IPS DF 19.7 (cell line): ENCODE measurements at places on chromosomes 4 and X.

- no peak for DNase-seq
These were observed 62.0 kb downstream of the MAOA start for GRCh38 chrX:43718081-43718480.

DNA sequence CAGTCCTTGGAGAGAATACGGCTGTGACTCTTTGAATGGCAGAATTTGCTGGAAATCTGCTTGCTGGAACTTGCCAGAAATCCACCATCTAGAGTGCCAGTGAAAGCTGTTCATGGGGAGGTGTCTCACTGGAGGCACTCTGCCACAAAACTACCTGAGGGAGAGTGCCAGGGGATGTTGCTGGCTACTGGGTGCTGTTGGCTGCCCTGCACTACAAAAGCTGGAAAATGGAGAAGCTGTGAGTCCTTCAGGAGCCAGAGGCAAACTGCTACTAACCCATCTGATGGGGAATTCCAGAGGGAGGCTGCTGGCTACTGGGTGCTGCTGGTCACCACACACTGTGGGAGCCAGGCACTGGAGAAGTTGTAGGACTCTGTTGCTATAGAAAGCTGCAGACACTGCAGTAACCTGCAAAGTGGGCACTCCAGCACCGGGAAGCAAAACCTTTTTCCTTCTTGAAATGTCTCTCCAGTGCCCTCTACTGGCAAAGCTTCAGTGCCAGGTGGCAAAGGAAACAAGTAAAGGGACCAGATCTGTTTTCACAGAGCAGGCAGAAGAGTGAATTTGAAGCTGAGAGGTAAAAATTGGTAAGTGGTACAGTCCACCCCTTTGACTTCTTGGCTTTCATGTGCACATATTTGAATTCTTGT is 47.8 kb upstream of the HSD17B10 start:
- peak; percentile 45 for DNase-seq

- DNase-seq = no peak
These were observed 53.1 kb downstream of the ETNPPL start for GRCh38 chr4:108709722-108710121.

DNA sequence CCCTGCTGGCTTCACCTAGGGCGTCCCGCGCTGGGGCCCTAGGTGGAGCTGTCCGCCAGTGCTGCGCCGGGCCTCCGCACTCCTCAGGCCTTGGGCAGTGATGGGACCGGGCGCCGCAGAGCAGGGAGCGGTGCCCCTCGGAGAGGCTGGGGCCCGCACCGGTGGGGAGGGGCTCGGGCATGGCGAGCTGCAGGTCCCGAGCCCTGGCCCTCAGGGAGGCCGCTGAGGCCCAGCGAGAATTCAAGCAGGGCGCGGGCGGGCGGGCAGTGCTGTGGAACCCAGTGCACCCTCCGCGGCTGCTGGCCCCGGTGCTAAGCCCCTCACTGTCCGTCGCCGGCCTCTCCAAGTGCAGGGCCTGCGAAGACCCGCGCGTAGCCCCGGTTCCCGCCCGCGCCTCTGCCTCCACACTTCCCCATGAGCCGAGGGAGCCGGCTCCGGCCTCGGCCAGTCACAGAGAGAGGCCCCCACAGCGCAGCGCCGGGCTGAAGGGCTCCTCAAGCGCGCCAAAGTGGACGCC is 565.1 kb upstream of the NDST4 start:
- no peak for DNase-seq

GRCh38 chrX:140110081-140110650 is 144.8 kb upstream of the CXorf66 start:
- no peak for DNase-seq

DNA sequence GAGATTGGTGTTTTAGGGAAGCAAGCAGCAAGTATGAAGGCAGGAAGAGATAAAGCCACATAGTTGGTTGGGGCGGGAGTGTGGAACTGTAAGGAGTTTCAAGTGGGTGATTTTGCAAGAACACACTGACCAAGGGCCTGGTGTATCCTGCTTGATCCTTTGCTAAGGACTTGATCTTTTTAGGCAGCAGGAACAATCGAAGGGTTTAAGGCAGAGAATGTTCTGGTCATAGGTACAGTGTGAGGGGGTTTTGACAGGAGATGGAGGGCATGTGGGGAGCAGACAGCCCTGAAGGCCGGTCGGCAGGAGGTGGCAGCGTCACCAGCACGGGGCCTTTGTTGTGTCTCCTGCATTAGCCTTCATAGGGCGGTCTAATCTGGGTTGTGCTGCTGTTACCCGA is 54.7 kb downstream of the FAM193A start:
- DNase-seq = no peak

- no peak for DNase-seq
These were observed 112.9 kb downstream of the KCNIP4 start for GRCh38 chr4:21835712-21836111.

DNA sequence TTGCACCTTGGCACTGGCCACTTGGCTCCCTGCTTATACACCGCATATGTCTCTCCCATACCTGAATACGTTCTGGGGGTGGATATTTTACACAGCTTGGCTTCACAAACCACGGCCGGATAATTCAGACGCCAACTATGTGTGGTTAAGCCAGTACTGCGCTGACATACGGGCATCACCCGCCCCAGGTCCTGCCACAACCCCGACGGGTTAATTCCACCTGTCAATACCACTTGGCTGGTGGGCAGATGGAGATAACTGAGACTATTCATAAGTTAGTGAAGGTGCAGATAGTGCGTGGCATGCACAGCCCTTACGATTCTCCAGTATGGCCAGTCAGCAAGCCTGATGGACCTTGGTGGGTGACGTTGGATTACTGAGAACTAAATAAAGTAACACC is 696.3 kb upstream of the AGA start:
- no peak for DNase-seq

DNA sequence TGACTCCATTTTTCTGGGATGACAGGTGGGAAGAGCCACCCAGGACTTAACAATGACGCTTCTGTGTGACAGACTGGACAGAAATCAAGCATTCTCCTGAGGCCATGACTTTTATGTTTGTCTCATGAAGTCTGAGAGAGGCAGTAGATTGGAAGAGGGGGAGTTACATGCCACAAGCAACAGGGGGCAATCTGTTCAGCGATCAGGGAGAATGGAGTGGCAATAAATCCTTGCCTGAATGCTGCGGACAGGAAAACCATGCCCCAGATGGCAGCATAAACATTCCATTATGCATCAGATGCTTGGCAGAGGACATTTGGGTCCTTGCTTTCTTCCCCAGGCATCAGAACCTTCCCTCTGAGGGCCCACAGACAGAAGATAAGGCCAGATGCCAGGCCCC is 312.4 kb upstream of the DIPK2B start:
- no peak for DNase-seq

DNA sequence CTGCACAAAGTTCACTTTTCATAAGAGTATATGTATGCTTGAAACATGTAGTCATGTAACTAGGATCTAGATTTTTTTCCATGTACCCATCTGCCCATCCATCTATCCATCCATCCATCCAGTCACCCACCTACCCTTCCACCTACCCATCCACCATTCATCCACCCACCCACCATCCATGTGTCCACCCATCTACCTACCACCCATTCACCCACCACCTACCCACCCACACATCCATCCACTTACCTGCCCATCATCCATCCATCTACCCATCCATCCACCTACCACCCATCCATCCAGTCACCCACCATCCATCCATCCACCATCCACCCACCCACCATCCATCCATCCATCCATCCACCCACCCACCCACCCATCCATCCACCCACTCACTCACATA is 121.8 kb upstream of the PSAPL1 start:
- DNase-seq = no peak

DNA sequence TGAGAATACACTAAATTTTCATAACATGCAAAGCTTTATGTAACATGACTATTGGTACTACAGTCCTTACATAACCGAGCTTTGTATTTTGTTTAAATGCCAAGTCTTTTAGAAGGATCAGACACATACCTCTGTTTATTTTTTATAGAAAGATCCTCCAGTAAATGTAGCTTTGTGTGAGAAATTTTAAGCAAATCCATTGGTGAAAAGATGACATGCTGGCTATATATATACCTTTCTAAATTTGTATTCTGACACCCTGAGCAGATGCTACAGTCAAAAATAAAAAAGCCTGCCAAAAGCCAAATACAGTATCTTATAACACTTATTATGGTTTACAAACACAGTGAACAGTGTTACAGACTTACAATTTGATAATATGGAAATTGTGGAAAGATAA is at the start of gene YIPF7:
YIPF7 (minus strand) TSS at position 201 of the 400 bp plus-strand sequence. CDS start 1,525 bp downstream, outside the sequence.
- no peak for DNase-seq

DNA sequence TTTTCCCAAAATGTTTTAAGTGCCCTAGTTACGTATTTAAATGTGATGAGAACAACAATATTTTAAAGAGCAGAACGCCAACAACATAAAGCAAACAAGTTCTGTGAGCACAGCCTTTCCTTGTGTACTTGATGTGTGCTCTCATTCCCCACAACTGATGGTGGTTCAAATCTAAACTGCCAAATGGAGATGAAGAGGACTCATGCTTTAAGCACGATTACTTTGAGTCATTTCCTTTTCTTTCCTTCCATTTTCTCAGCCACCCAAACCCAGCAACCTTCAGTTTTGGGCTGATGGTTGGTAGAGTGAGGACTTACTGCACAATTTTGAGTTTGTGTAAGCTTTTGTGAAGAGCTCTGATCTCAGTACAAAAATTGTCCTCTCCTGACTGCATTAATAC is 1.7 kb downstream of the NSD2 start:
- DNase-seq = no peak

DNA sequence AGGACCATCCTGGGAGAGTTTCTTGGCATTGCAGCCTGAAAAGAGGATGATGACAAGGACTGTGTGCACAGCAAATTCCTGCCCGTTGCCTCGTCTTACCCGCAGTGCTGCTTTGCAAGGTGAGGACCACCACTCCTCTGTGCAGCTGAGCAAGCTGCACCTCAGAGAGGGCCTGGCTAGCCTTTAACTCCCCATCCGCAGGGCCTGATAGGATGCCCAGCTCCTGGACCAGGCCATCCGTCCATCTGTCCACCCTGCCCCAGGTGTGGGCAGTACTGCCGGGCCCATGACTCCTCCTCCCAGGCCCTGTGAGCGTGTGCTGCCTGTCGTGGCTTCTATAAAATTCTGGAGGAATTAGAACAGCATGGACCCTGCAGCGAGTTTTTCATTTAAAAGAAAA is 43.9 kb upstream of the PPP2R2C start:
- no peak for DNase-seq

GRCh38 chrX:7132335-7133049 is 15.0 kb upstream of the STS start:
- DNase-seq = no peak

DNA sequence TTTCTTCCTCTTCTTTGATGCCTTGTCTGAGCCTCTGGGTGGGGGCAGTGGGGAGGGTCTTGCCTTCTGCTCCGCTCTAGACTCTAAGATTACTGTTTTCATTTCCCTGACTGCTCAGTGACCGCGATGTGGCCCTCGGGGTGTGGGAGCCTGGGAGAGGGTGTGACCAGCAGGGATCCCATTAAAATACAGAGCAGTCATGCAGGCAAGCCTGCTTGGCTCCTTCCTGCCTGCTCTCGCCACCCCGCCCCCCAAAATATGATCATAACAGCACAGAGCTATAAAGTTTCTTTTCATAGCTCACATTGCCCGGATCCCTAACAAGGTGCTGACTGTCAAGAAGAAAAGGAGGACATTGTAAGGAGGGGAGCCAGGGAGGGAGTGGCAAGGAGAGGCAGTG is 332.9 kb downstream of the RAB28 start:
- DNase-seq = no peak

- no peak for DNase-seq
These were observed 67.3 kb downstream of the SLC34A2 start for GRCh38 chr4:25722964-25723363.

GRCh38 chrX:143669395-143669794 is 33.5 kb upstream of the SLITRK4 start:
- DNase-seq = no peak

- DNase-seq = no peak
These were observed 102.5 kb downstream of the SH3RF1 start for GRCh38 chr4:169167957-169168858.

DNA sequence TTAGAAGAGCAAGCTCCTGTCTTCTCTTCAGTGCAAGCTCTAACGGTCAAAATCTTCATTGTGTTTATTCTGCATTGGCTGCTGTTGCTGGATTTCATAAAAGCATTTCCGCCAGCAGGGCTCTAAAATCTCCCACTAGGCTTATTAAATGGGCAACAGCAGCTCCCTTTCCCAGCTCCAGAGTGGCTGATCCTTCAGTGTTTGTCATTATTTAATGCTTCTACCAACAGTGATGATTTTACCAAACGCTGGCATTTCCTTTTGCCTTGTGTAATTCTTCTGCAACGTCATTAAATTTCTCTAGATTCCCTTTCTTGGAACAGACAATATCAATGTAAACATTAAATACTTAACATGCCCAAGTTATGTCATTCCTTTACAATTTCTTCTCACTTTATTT is 20.1 kb downstream of the SLC7A11 start:
- no peak for DNase-seq

GRCh38 chr4:148926276-148927260 is 484.4 kb upstream of the NR3C2 start:
- no peak for DNase-seq

GRCh38 chr4:107592519-107592918 is 127.5 kb downstream of the PAPSS1 start:
- DNase-seq = no peak

DNA sequence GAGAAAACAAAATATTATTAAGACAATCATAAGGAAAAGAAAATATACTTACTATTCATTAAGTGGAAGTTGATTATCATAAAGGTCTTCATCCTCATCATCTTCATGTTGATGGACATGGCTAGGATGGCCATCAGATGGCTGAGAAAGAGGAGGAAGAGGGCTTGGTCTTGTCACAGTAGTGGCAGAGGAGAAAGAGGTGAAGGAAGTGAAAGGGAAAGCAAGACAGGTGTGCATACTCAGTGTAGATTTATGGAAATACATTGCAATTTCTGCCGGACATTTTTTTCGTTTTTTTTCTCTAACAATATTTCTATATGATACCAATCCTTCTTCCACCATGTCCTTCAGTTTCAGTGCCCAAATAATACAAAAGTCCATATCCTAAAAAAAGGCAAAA is 1409.8 kb downstream of the PCDH7 start:
- no peak for DNase-seq

DNA sequence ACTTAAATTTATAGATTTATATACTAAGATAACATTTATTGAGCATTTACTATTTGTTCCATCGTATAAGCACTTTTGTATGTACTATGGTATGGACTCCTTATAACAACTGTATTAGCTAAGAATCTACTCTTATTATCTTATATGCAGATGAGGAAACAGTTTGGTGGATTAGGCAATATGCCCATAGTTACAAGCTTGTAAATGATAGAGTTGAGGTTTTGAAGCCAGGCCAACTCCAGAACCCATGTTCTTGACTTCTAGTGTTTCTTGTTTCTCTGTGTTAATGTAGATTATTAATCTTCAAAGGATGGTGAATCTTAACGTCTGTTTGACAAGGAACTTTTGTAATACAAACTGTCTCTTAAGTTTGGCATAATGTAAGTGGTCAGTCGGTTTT is 71.3 kb downstream of the STIM2 start:
- no peak for DNase-seq

GRCh38 chrX:120680090-120680489 is 50.2 kb upstream of the C1GALT1C1 start:
- no peak for DNase-seq

DNA sequence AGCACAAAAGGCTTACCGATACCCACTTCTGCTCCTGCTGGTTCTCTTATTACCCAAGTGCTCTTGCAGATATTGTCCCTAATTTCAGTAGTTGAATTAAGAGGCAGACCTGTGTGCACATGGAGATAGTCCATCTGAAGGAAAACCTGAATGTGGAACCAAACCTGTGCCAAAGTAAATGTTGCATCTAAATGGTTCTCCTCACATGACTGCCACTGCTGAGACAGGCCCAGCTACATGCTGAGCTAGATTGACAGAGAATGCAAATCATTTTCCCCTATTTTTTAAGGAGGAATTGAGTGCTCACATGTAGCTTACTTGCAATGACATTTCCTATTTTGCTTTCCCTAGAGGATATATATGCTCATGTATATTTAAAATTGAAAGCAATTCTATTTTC is 609.1 kb upstream of the TECRL start:
- no peak for DNase-seq
